ENCODE measurements at places on chromosomes 3 and 15. TPM values are rescaled to one million over a fixed set of nuclear protein-coding genes. Genes with fewer than 3 reads are reported as not detected.
A peak's percentile ranks its signal among the peaks of the same experiment; 100 is the strongest.

DNA sequence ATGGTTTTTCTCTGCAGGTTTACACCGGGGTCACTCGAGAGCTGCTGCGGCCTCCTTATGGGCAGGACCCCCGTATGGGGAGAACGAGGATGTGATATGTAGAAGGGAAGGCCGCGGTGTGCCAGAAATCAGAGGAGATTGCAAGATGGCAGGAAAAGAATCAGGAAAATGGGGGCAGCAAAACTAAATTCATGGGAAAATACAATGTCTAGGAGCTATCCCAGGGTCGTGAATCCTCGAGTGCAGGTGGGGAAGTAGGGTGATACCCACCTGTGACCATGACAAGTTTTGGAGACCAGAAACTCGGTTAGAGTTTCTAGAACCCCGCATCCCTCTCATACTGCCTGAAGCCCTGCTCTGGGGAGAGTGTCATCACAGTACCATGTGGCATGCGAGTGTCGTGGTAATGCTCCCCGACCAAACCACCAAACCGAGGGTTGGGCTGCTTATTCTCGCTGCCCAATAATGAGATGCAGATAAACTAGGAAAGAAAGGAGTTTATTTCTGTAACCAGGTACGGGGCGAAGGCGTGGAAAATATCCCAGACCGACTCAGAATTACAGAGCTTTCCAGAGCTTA, 781 bp downstream of the TRNT1 start:
- DNase-seq, result peak; percentile 65

- DNase-seq, result no peak
These were observed 1.4 kb downstream of the GPR149 start for GRCh38 chr3:154428286-154429206.

GRCh38 chr3:188589071-188589470, 435.1 kb downstream of the LPP start:
- DNase-seq, result no peak

- no peak for DNase-seq
These were observed 7.9 kb upstream of the BNC1 start for GRCh38 chr15:83292317-83292716.

DNA sequence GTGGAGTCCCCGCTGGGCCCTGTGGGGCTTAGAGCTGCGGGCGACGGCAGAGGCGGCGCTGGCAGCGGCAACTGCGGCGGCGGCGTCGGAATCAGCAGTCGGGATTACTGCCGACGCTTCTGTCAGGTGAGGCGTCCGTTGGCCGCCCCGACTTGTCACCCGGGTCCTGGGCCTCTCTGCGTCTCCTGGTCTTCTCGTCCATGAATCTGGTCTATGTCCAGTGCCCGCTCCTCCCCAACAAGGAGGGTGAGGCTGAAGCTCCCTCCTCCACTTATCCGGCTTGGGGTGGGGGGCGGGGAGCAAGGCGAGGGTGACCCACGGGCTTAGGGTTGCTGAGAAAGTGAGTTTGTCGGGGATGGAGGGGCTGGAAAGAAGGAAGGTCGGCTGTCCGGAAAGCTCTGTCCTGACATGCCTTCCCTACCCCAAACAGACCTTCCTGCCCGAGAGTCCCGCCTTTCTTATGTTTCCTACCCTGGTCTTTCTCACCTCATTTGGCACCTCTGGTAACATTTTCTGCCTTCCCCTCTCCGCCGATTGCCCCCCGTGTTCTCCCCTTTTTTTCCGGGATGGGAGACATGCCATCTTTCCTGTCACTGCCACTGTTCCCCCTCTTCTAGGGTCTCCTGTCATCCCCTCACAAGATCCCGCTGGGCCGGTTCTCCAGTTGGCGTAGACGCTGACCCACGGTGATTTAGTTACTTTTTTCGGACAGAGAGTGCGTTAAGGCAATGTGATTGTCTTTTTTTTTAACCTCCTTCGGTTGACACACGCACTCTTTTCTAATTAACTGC, 520 bp downstream of the ZNF654 start:
- no peak for DNase-seq

- no peak for DNase-seq
These were observed 8.0 kb downstream of the MGLL start for GRCh38 chr3:127814325-127814781.

- DNase-seq, result no peak
These were observed 157.4 kb upstream of the AGTR1 start for GRCh38 chr3:148540266-148540665.

DNA sequence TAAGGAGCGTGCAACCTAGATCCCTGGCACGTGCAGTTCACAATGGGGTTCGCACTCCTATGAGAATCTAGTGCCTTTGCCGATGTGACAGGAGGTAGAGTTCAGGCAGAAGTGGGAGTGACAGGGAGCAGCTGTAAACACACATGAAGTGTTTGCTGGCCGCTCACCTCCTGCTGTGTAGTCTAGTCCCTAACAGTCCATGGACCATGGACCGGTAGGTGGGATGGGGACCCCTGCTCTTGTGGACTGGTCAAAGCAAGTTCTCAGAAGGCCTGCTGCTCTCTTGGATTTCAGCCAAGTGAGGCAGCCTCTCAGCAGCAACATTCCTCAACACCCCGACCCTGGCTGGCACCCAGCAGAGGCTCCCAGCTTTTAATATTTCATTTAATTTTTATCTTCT, 58.2 kb upstream of the SNRPA1 start:
- no peak for DNase-seq

- DNase-seq, result no peak
These were observed 2.9 kb downstream of the PHGR1 start for GRCh38 chr15:40353697-40354096.

DNA sequence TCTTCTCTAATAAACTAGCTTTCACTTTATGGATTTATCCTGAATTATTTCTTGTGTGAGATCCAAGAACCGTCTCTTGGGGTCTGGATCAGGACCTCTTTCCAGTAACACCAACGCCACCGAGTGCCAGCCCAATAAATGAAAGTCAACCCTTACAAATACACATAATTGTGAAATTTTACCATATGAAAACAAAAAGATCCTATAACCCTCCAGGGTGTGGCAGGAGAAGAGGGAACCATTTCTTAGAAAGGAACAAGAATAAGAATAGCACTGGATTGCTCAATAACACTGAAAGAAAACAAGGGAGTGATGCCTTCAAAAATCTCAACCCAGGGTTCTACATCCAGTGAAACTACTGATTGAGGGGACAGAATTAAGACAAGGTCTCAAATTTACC, 51.6 kb upstream of the ACKR4 start:
- DNase-seq, result no peak

GRCh38 chr15:36590838-36591237, 11.4 kb downstream of the CDIN1 start:
- DNase-seq, result no peak

GRCh38 chr3:9508781-9509180, 44.8 kb downstream of the LHFPL4 start:
- no peak for DNase-seq

- DNase-seq, result no peak
These were observed 41.5 kb downstream of the PCNP start for GRCh38 chr3:101615525-101615924.

Gene TUSC7
- total RNA-seq, result not detected

Gene TMEM207
- total RNA-seq, result not detected

Gene CLRN1
- not detected for total RNA-seq

Gene ROPN1
- not detected for total RNA-seq

Gene GOLGA8S
- total RNA-seq, result 0.16 TPM
